IMR-90 (cell line): ENCODE measurements at places on chromosomes 4 and X.

- peak; percentile 94 for DNase-seq
Measured at GRCh38 chrX:45803383-45803921, 602.8 kb upstream of the DIPK2B start.

DNA sequence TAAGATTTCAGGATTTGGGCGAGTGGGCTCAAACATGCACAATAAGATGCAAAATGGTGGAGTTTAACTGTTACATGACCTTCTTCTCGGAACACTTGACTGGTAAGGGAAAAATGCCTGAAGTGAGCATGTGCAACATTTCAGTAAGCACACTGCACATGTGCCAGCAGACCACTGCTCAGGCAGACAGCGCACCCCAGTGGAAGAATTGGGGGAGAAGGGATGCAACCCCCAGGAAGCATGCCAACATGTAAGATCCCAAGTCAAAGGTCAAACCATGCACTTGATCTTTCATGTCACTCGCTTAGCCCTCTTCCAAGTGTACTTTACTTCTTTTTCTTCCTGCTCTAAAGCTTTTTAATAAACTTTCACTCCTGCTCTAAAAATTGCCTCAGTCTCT lies 256.3 kb downstream of the CENPC start:
- no peak for DNase-seq

GRCh38 chrX:15564981-15565579 lies 35.7 kb downstream of the ACE2 start:
- peak; percentile 44 for DNase-seq

DNA sequence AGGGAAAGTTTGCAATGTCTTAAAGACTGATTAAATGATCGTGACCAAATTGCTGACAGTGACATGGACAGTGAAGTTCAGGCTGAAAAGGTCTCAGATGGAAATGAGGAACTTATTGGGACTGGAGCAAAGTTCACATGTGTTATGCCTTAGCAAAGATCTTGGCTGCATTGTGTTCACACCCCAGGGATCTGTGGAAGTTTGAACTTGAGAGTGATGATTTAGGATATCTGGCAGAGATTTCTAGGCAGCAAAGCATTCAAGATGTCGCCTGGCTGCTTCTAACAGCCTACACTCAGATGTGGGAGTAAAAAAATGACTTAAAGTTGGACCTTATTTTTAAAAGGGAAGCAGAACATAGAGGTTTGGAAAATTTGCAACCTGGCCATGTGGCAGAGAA lies 21.4 kb downstream of the SCARB2 start:
- no peak for DNase-seq

DNA sequence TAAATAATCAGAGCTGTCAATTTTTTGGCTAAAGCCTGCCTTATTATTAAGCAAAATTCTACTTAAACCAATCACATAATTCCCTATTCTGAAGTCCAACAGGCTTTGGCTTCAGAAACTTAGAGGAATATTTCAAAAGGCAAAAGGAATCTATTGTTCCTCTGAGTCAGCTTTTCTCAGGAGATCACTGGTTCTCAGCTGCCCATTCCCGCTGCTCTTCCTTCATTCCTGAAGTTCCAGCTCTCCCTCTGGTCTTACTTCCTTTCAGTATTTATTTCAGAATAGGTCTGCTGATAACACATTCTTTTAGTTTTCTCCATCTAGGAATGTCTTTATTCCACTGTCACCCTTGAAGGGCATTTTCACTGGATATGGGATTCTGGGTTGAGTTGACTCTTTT lies 133.7 kb downstream of the SOWAHB start:
- peak; percentile 82 for DNase-seq

DNA sequence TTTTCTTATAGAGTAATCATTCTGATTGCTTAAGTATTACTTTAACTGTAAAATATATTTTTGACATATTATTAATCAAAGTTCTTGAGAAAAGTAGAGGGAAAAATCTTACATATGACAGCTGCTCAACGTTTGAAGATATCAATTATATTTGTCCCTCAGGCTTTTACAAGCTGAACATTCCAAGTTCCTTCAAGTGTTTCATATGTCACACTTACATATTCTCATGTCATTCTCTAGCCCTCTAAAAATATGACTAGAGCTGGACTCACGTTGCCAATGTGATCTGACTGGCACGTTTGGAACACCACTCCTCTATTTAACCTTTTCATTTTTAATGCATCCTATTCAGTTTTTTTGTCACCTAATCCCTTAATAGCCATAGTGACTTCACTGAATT lies 492.9 kb downstream of the PCDH18 start:
- no peak for DNase-seq
